ENCODE measurements at places on chromosomes 3 and 15.

- H3K4me1 ChIP-seq, result peaks cover 94% of the 10 kb centered on the region
- DNase-seq, result peak; percentile 95
- H3K4me3 ChIP-seq, result peak overlapping the region; percentile 51
- no peaks in the 10 kb centered on the region for H3K27me3 ChIP-seq
- peaks cover 3% of the 10 kb centered on the region for H3K36me3 ChIP-seq
Observed at GRCh38 chr15:67120839-67121643, 55.6 kb downstream of the SMAD3 start.

- H3K36me3 ChIP-seq, result no peaks in the 10 kb centered on the region
- peaks cover 8% of the 10 kb centered on the region for H3K4me1 ChIP-seq
- H3K27me3 ChIP-seq, result no peaks in the 10 kb centered on the region
Observed at GRCh38 chr15:69677403-69677802, 224.8 kb downstream of the RPLP1 start.

- no peaks in the 10 kb centered on the region for H3K36me3 ChIP-seq
- H3K27me3 ChIP-seq, result no peaks in the 10 kb centered on the region
- DNase-seq, result no peak
Observed at GRCh38 chr3:152176241-152176640, 92.5 kb upstream of the MBNL1 start.

DNA sequence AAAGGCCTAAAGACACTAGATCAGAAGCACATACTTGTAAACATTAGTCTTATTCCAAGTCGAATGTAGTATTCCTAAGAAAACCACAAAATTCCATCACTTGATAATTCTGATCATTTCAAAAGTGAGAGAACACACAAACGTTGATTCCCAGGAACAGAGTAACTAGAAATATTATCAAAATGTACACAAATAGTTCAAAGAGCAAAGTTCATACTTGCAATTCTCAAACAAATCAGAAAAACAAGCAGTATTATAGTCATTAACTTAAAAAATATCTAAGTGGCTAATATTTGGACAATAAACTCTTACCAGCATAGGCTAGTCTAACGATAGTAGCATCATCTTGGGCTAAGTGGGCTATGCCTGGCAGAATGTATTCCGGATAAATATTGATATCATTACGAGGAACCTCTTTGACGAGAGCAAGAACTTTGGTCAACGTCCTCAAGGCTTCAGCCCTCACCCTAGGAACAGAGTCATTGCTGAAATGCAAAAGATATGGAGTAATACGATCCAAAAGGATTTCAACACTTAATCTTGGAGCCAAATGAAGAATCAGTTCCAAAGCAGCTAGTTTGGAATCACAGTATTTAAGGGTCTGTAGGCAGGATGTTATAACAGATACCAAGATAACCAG is 13.3 kb downstream of the PIK3R4 start:
- no peak overlapping the region for H3K4me3 ChIP-seq
- H3K27ac ChIP-seq, result no peak overlapping the region
- no peaks in the 10 kb centered on the region for H3K27me3 ChIP-seq
- no peaks in the 10 kb centered on the region for H3K4me1 ChIP-seq
- H3K36me3 ChIP-seq, result peaks cover 27% of the 10 kb centered on the region
- no peak for DNase-seq

- no peak overlapping the region for H3K27ac ChIP-seq
- H3K27me3 ChIP-seq, result peaks cover 9% of the 10 kb centered on the region
- H3K4me3 ChIP-seq, result no peak overlapping the region
- H3K36me3 ChIP-seq, result no peaks in the 10 kb centered on the region
- no peak for DNase-seq
Observed at GRCh38 chr3:127488740-127489139, 101.8 kb downstream of the TPRA1 start.

DNA sequence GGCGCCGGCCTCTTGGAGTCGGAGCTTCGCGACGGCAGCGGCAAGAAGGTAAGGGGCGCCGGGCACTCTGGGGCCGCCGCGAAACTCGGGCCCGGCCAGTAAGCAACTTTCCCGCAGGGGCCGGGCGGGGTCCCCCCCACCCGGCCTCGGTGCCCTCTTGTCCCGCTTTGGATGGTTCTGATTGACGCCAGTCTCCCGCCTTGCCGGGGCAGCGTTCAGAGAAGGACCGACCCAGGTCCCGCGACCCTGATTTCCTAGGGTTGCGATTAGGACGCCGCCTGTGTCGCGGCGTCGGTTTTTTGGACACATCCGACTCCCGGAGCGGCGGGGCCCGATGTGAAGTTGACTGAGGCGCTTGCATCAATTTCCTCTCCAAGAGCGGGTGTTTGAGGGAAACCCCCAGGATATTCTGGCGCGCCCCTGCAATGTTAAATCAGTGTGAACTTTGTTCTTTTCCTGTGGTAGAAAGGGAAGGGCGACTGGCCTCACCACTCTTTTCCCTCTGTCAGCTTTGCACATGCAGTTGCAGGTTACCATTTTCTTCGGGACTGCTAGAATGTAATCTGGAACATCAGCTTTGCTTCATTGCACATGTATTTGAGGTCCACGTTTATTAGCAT is 755 bp downstream of the PDE8A start:
- peak; percentile 27 for DNase-seq
- no peaks in the 10 kb centered on the region for H3K27me3 ChIP-seq
- H3K36me3 ChIP-seq, result no peaks in the 10 kb centered on the region
- peak overlapping the region; percentile 98 for H3K4me3 ChIP-seq

DNA sequence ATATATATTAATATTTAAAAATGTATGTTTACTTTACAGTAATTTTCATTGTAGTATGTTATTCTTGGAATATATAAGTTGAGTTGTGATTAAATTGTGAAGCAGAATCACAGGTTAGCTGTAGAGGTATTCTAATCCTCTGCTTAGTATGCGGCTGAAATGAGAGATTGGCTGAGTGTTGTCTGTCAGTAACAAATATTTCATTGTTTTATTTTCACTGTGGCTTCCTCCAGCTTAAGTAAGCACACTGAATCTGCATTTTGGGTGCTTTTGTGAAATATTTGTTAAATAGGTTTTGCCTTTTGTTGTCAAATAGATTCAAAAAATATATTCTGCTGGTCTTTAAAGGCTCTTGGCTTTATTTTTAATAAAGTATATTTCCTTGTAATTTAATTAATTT is 357.5 kb downstream of the CADM2 start:
- no peak overlapping the region for H3K4me3 ChIP-seq
- no peak for DNase-seq

DNA sequence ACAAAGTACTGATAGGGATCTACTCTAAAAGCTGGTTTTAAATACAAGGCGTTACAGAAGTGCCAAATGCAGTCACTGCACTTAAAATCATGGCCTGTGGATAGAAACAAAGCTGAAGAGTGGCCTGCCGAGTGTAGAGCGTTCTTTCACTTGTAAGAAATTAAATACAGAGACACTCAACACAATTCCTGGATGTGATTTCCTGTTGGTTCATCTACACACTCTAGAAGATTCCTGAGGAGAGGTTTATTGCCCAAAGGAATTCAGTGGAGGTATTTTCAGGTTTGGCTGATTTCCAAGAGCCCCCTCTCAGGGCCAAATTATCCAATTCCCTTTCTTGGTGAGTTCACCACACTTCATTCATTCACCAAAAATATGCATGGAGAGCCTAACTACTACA is 200.3 kb upstream of the IL12A start:
- no peaks in the 10 kb centered on the region for H3K4me1 ChIP-seq
- H3K27me3 ChIP-seq, result no peaks in the 10 kb centered on the region
- no peak for DNase-seq

DNA sequence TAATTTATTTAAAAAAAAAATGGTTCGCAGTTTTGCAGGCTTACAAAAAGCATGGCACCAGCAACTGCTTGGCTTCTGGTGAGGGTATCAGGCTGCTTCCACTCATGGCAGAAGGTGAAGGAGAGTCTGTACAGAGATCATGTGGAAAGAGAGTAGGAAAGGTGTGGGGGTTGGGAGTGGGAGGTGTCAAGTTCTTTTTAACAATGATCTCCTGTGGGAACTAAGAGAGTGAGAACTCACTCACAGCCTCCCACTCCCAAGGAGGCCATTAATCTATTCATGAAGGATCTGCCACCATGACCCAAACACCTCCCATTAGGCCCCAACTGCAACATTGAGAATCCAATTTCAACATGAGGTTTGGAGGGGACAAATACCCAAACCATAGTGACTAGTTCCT is 21.1 kb upstream of the ACTL6A start:
- no peak for DNase-seq
- no peaks in the 10 kb centered on the region for H3K4me1 ChIP-seq
- H3K27me3 ChIP-seq, result peaks cover 2% of the 10 kb centered on the region
- no peaks in the 10 kb centered on the region for H3K36me3 ChIP-seq

DNA sequence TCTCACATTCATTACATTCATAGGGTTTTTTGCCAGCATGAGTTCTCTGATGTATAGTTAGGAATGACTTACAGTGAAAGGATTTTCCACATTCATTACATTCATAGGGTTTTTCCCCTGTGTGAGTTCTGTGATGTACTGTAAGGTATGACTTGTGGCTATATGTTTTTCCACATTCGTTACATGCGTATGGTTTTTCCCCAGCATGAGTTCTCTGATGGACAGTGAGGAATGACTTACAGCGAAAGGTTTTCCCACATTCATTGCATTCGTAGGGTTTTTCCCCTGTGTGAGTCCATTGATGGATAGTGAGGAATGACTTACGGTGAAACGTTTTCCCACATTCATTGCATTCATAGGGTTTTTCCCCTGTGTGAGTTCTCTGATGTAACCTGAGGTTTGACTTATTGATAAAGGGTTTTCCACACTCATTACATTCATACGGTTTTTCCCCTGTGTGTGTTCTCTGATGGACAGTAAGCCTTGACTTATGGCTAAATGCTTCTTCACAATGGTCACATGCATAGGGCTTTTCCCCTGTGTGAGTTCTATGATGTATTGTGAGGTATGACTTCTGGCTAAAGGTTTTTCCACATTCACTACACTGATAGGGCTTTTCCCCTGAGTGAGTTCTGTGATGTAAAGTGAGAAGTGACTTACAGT is 47.4 kb downstream of the ZNF717 start:
- H3K4me3 ChIP-seq, result no peak overlapping the region
- no peaks in the 10 kb centered on the region for H3K27me3 ChIP-seq
- H3K4me1 ChIP-seq, result no peaks in the 10 kb centered on the region
- H3K36me3 ChIP-seq, result peaks cover 25% of the 10 kb centered on the region
- DNase-seq, result no peak

DNA sequence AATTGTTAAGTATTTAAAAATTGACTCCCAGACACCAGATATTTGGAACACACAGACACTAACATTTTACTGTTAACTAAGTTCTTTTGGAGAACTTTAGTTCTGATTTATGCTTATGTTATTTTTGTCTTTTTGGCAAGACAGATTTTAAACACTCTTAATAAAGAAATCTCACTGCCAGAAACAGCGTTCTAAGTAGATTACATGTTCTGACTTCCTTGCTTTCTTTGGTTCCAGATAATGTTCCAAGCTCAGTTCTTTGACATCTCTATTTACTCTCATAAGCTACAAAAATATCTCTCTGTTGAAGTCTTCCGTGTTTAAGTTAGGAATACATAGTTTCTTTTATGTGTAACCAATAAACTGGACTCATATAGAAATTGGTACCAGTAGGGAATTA is 1699.6 kb downstream of the OTOL1 start:
- DNase-seq, result no peak
- H3K27ac ChIP-seq, result no peak overlapping the region
- H3K4me1 ChIP-seq, result no peaks in the 10 kb centered on the region
- no peaks in the 10 kb centered on the region for H3K36me3 ChIP-seq
- no peak overlapping the region for H3K4me3 ChIP-seq

- no peak for DNase-seq
- H3K4me3 ChIP-seq, result no peak overlapping the region
- H3K27ac ChIP-seq, result no peak overlapping the region
- no peaks in the 10 kb centered on the region for H3K27me3 ChIP-seq
Observed at GRCh38 chr3:81291586-81291985, 469.9 kb downstream of the GBE1 start.

GRCh38 chr3:72060447-72061034 is 275.6 kb upstream of the PROK2 start:
- H3K36me3 ChIP-seq, result no peaks in the 10 kb centered on the region
- no peak for DNase-seq
- H3K27me3 ChIP-seq, result no peaks in the 10 kb centered on the region
- no peaks in the 10 kb centered on the region for H3K4me1 ChIP-seq
- H3K4me3 ChIP-seq, result no peak overlapping the region
- no peak overlapping the region for H3K27ac ChIP-seq

DNA sequence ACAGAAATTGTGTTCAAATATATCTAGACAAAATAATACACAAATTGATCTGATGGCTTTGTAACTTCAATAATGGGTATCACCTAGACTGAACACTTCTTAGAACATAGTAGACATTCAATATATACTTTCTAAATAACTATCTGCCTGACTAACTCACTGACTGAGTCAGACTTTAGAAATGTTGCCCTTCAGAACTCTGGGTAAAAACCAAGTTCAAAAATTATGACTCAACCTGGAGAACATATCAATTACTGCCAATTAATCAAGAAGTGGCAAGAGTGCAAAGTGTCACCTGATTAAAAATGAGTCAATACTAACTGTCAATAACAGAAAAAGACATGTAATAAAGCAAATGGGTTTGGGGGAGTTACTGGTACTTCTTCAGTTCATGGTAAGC is 144.6 kb upstream of the TMCO5A start:
- no peak for DNase-seq
- H3K36me3 ChIP-seq, result no peaks in the 10 kb centered on the region
- H3K27me3 ChIP-seq, result no peaks in the 10 kb centered on the region

Measured in CD4-positive, alpha-beta T cell (primary cell).